Right ventricle myocardium superior (tissue), 1 donor: ENCODE measurements at places on chromosomes 6 and 20.

GRCh38 chr20:36645998-36646397 lies at the start of gene SLA2:
Gene SLA2 (minus strand): TSS chr20:36646196. CDS start chr20:36641335, 4,861 bp downstream.
- DNase-seq, result no peak

GRCh38 chr6:42989923-42990322 lies 5.6 kb downstream of the PPP2R5D start:
- DNase-seq, result peak; percentile 6

- DNase-seq, result no peak
Observed at GRCh38 chr6:158399040-158399700, 86.9 kb downstream of the TULP4 start.

DNA sequence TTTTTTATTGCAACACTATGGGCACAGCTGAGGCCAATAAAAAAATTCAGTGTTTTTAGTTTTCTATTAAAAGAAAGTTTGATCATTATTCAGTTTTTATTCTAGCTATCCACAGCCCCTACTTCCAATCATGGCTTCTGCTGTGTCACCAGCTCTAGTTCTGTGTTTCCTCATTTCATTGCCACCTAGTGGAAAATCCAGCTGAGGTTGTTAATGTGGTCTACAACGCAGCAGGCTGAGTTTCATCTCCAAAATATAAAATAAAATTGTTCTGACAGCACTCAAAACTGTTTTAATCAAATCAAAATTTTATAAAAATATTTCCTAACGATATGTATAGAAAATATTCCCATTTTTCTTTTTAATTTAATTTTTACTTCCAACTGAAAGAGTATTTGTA lies 13.6 kb downstream of the COL9A1 start:
- no peak for DNase-seq

GRCh38 chr6:163539101-163539762 lies 124.7 kb downstream of the QKI start:
- no peak for DNase-seq

GRCh38 chr6:42251911-42252637 lies 34.4 kb upstream of the MRPS10 start:
- peak; percentile 85 for DNase-seq

GRCh38 chr6:164924674-164925073 lies 384.7 kb downstream of the C6orf118 start:
- DNase-seq, result no peak

- no peak for DNase-seq
Observed at GRCh38 chr6:27608916-27609883, 136.3 kb upstream of the ZNF184 start.

GRCh38 chr6:49849213-49849907 lies 17.0 kb downstream of the CRISP1 start:
- no peak for DNase-seq

GRCh38 chr6:1346101-1346500 lies 34.2 kb downstream of the FOXQ1 start:
- DNase-seq, result no peak

- DNase-seq, result no peak
Observed at GRCh38 chr6:16432075-16433032, 194.0 kb downstream of the GMPR start.

DNA sequence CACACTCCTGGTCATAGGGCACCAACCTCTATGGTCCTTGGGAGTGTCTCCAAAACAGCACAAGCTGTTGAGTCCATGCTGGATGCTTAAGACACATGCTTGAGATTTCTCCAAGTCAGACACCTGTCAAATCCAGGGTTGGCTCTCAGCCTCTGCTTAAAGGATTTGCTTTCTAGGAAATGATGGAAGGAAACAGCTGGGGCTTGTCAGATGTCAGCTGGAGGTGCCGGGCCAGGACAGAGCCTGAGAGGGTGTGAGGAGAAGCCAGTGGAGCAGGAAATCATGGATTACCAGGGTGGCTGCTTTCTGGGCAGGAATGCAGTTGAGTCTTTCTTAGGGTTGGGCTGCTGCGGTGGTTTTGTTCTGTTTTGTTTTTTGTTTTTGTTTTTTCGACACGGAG lies 83.0 kb upstream of the FAM184A start:
- no peak for DNase-seq

GRCh38 chr20:51811042-51811355 lies 8.7 kb upstream of the SALL4 start:
- DNase-seq, result no peak

DNA sequence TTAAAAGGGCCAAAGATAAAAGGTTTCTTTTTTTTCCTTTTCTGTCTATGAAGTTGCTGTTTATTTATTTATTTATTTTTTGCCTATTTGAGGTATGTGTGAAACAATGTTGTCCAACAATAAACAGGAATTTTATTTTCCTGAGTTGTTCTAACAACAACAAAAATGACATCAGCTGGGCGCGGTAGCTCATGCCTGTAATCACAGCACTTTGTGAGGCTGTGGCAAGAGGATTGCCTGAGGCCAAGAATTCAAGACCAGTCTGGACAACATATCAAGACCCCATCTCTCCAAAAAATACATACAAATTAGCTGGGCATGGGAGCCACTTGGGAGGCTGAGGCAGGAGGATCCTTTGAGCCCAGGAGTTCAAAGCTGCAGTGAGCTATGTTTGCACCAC lies 44.1 kb downstream of the MGME1 start:
- no peak for DNase-seq

- no peak for DNase-seq
Observed at GRCh38 chr20:62448038-62448437, 20.7 kb upstream of the RBBP8NL start.

DNA sequence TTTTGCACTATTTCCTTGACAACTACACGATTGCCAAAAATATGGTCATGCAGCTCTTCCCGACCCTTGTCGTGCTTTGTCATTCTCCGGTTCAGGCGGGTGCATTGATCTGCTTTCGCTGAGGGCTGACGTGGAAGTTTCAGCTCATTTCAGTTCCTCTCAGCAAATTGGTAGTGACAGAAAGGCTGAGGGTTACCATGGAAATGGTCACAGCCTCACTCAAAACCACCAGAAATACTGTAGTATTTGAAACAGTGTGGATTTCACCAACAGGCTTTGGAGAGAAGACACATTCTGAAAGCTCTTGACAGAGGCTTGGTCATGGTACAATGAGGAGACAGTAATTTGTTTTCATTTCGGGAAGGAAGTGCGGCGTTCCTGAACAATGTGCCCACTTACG lies 99.7 kb upstream of the EXOC2 start:
- DNase-seq, result no peak

GRCh38 chr6:132198896-132199295 lies 202.4 kb downstream of the MOXD1 start:
- DNase-seq, result no peak

- DNase-seq, result no peak
Observed at GRCh38 chr6:12260458-12261093, 29.6 kb upstream of the EDN1 start.
